ENCODE measurements at places on chromosomes 3 and 15. TPM values are rescaled to one million over a fixed set of nuclear protein-coding genes. Genes with fewer than 3 reads are reported as not detected.

GRCh38 chr3:162385387-162385786 lies 888.8 kb downstream of the OTOL1 start:
- H3K4me1 ChIP-seq: no peaks in the 10 kb centered on the region
- no peak overlapping the region for H3K4me3 ChIP-seq
- DNase-seq: no peak
- no peak overlapping the region for H3K27ac ChIP-seq
- no peaks in the 10 kb centered on the region for H3K36me3 ChIP-seq
- no peaks in the 10 kb centered on the region for H3K27me3 ChIP-seq

- H3K4me3 ChIP-seq: no peak overlapping the region
- no peaks in the 10 kb centered on the region for H3K27me3 ChIP-seq
- H3K27ac ChIP-seq: no peak overlapping the region
- no peaks in the 10 kb centered on the region for H3K4me1 ChIP-seq
- no peaks in the 10 kb centered on the region for H3K36me3 ChIP-seq
Observed at GRCh38 chr15:52872036-52872818, 82.1 kb upstream of the ONECUT1 start.

DNA sequence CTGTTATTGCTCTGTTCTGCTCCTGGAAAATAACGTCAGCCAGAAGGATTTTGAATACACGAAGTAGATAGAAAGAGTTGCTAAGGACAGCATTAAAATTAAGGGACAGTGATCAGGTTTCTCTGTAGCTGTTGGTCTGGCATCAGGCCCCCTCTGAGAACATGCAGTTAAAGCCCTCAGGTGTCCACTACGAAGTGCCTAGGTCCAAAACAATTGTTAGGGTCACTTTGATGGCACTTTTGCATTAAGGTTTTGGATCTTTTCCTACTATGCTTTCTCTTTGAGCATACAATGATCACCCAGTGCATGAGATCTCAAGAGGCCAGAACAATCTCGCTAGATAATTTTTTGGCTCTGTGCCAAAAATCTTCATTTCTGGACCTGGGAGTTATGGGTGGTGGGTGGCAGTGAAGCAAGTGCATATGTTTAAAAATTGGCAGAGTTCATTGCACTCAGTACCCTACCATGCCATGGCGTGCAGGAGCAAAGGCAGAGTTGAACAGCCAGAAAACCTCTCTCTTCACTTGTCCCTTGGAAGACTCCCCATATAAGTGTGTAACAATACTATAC lies 797.6 kb downstream of the ROBO2 start:
- no peaks in the 10 kb centered on the region for H3K36me3 ChIP-seq
- H3K27ac ChIP-seq: no peak overlapping the region
- H3K4me3 ChIP-seq: no peak overlapping the region
- no peaks in the 10 kb centered on the region for H3K4me1 ChIP-seq
- no peaks in the 10 kb centered on the region for H3K27me3 ChIP-seq

Gene DAG1
- total RNA-seq: 82.8 TPM

DNA sequence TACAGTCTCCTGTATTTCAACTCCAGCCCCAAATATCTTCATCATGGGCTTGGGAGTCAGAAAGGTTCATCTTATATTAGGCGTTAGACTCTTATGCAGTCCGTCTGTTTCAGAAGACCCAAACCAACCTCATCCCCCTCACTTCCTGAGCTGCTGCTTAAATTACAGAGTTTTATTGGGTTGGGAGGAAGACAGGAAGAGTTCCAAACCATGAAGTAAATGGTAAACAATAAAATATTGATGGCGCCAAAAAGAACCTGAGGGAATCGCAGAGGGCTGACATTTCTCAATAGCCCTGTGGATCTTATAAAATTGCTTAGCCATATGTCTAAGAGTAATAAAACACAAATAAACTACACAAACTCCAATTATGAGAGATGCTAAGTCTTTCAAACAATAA lies 116.9 kb upstream of the C3orf80 start:
- no peaks in the 10 kb centered on the region for H3K4me1 ChIP-seq
- no peak for DNase-seq
- H3K27me3 ChIP-seq: no peaks in the 10 kb centered on the region
- no peak overlapping the region for H3K4me3 ChIP-seq
- no peak overlapping the region for H3K27ac ChIP-seq

Gene ZDHHC19
- total RNA-seq: not detected

Gene CYP1A2
- not detected for total RNA-seq

Gene LNP1
- total RNA-seq: 10.5 TPM

- H3K4me1 ChIP-seq: no peaks in the 10 kb centered on the region
- H3K4me3 ChIP-seq: no peak overlapping the region
- H3K27me3 ChIP-seq: no peaks in the 10 kb centered on the region
- H3K36me3 ChIP-seq: no peaks in the 10 kb centered on the region
Observed at GRCh38 chr3:187042346-187042745, 97.0 kb downstream of the RPL39L start.

- H3K4me1 ChIP-seq: peaks cover 5% of the 10 kb centered on the region
- H3K4me3 ChIP-seq: no peak overlapping the region
- DNase-seq: no peak
Observed at GRCh38 chr3:126494204-126494969, 18.7 kb upstream of the ZXDC start.

DNA sequence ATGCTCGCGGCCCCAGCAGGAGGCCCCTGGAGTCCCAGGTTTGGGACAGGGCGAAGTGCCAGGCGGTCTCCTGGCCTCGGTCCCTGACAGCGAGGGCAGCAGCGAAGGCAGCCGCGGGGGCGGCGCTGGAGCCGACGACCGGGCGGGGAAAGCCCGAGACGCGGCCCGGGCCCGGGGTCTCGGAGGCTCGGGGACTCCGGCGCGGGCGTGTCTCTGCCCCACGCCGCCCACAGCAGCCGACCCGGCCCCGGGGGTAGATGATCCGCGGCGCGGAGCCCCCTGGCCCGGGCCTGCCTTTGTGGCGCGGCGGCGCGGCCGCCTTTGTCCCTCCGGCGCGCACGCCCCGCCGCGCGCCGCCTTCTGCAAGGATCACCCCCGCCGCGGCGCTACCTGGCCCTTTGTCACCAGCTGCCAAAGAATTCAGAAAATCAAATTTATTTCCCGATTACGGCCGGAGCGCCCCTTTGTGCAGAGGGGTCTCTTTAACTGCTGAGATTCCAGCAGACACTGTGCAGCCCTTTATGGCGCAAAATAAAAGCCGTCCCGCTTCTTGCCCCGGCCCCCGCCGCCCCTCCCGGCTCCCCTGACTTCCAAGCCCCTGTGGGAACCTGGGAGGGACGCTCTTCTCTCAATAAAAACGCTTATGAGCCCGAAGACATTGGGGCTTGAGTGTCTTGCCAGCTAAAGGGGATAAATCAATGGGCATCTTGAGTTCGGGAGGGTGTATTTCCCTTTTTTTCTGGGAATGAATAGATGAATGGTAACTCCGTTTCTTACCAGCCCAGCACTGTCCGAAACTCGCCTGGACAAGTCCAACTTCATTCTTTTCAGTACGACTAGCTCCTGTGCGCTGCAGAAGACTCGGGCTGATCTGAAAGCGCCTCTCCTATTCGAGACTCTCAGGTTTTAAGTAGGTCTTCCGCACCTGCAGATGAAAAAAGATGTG lies 68.4 kb downstream of the HES1 start:
- H3K36me3 ChIP-seq: no peaks in the 10 kb centered on the region
- H3K4me3 ChIP-seq: no peak overlapping the region
- peaks cover 5% of the 10 kb centered on the region for H3K4me1 ChIP-seq
- no peaks in the 10 kb centered on the region for H3K27me3 ChIP-seq
- DNase-seq: no peak

- H3K4me3 ChIP-seq: no peak overlapping the region
- no peaks in the 10 kb centered on the region for H3K27me3 ChIP-seq
- DNase-seq: no peak
- no peaks in the 10 kb centered on the region for H3K4me1 ChIP-seq
Observed at GRCh38 chr15:59154243-59154642, 49.3 kb downstream of the CCNB2 start.

- DNase-seq: no peak
- H3K27ac ChIP-seq: peak overlapping the region; percentile 30
- H3K36me3 ChIP-seq: no peaks in the 10 kb centered on the region
- no peak overlapping the region for H3K4me3 ChIP-seq
Observed at GRCh38 chr15:101148881-101149664, 102.8 kb downstream of the CHSY1 start.

- H3K4me1 ChIP-seq: peaks cover 14% of the 10 kb centered on the region
Observed at GRCh38 chr3:132721479-132722164, 587 bp downstream of the NPHP3 start.

DNA sequence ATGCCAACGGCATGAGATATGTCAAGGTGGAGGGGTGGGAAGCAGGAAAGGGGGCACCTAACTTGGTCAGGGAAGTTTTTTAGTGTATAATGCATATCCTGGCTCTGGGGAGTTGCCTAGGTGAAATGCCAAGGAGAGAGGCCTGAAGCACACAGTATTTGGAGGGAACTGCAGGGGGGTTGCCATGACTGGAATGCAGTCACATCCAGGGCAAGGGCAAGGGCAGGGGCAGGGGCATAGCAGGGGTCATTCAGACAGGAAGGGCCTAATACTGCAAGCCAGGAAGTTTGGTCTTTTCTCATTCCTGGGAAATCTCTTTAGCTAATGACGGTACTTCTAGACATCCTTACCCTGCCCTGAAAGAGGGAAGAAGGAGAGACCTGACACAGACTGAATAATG lies 60.5 kb downstream of the MYRIP start:
- no peaks in the 10 kb centered on the region for H3K27me3 ChIP-seq
- no peak for DNase-seq
- no peak overlapping the region for H3K4me3 ChIP-seq
- no peak overlapping the region for H3K27ac ChIP-seq
- H3K36me3 ChIP-seq: no peaks in the 10 kb centered on the region
- no peaks in the 10 kb centered on the region for H3K4me1 ChIP-seq

- no peak overlapping the region for H3K4me3 ChIP-seq
- no peak overlapping the region for H3K27ac ChIP-seq
- no peaks in the 10 kb centered on the region for H3K36me3 ChIP-seq
- no peak for DNase-seq
- no peaks in the 10 kb centered on the region for H3K27me3 ChIP-seq
Observed at GRCh38 chr3:49702672-49703071, 13.3 kb downstream of the RNF123 start.

GRCh38 chr3:196694941-196695848 lies 16.9 kb downstream of the CEP19 start:
- H3K27me3 ChIP-seq: no peaks in the 10 kb centered on the region
- no peak overlapping the region for H3K27ac ChIP-seq
- H3K4me3 ChIP-seq: no peak overlapping the region
- no peak for DNase-seq

DNA sequence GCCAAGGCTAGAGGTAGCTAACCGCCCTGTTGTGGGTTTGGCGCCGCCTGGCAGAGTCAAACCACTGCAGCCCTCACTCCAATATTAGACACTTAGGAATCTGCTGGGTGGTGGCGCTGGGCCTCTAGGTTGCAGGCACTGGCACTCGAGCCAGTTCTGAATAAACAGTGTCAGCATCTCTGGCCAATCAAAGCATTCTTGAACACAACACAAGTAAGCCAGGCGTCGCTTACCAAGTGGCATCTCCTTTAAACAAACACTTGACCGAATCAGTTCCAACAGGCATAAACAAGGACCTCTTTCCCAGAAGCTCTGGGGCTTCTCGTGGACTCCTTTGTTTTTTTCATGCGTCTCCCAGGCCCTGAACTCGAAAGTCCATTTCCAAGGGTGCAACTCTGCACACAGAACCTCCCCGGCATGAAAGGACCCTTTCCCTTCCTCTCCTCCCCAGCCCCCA lies 82.3 kb downstream of the LRIG1 start:
- no peaks in the 10 kb centered on the region for H3K4me1 ChIP-seq
- DNase-seq: no peak

DNA sequence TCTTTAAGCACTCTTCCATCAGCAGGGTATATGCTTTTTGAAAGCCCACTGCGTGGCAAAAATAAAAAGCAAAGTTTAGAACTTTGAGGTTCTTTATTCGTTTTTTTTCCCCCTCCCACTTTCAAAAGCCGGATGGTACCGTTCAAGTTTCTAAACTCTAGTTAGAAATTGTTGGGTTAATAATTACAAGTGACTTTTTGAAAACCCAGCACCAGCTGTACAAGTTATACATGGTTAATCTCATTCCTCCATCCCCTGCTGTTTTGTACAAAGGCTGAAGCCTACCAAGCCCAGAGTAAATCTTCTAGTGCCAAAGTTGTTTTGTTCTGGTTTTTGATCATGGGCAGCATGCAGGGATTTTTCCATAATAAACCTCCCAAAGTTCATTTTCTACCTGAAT lies 48.6 kb downstream of the WDR72 start:
- no peak overlapping the region for H3K27ac ChIP-seq
- H3K4me3 ChIP-seq: no peak overlapping the region
- H3K27me3 ChIP-seq: no peaks in the 10 kb centered on the region
- H3K4me1 ChIP-seq: no peaks in the 10 kb centered on the region
- H3K36me3 ChIP-seq: no peaks in the 10 kb centered on the region

DNA sequence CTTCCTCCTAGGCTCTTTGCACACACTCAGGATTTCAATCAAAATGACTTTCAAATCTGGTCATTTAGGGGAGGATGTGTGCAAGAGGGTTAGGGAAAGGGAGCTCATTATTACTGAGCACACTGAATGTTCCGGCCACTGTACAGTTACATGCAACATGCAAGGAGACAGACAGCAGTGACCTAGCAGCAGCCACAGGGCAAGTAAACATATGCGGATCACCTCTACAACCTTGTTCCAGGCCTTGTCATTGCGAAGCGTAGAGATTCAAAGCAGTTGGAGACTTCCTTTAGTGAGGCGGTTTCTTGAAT lies 837.6 kb downstream of the AGBL1 start:
- DNase-seq: no peak
- H3K36me3 ChIP-seq: no peaks in the 10 kb centered on the region
- H3K27me3 ChIP-seq: peaks cover 10% of the 10 kb centered on the region
- H3K4me1 ChIP-seq: no peaks in the 10 kb centered on the region

Gene NECTIN3
- 70.8 TPM for total RNA-seq

DNA sequence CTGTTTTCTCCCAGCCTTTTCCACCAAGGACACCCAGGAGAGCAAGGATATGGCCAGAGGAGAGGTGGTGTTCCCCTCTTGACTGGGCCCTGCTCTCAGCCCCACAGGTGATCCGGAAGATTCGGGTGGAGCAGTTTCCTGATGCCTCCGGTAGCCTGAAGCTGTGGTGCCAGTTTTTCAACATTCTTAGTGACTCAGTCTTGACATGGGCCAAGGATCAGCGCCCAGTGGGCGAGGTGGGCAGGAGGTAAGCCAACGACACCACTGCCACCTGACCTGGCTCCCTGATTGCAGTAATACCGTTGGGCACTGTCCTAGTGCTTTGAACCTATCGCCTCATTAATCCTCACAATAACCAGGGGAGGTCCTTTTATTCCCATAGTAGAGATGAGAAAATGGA lies 25.3 kb upstream of the SLC28A1 start:
- no peak overlapping the region for H3K4me3 ChIP-seq
- H3K4me1 ChIP-seq: peaks cover 6% of the 10 kb centered on the region
- peaks cover 28% of the 10 kb centered on the region for H3K36me3 ChIP-seq
- no peaks in the 10 kb centered on the region for H3K27me3 ChIP-seq
- no peak overlapping the region for H3K27ac ChIP-seq

Gene MAP1A
- total RNA-seq: 10.1 TPM

Gene NPAP1
- not detected for total RNA-seq

GRCh38 chr3:172138193-172138537 lies 98.8 kb downstream of the FNDC3B start:
- H3K27ac ChIP-seq: no peak overlapping the region
- no peaks in the 10 kb centered on the region for H3K27me3 ChIP-seq
- peaks cover 22% of the 10 kb centered on the region for H3K36me3 ChIP-seq
- H3K4me1 ChIP-seq: peaks cover 36% of the 10 kb centered on the region
- DNase-seq: no peak
- H3K4me3 ChIP-seq: no peak overlapping the region

- H3K36me3 ChIP-seq: peaks cover 4% of the 10 kb centered on the region
- no peaks in the 10 kb centered on the region for H3K27me3 ChIP-seq
- H3K27ac ChIP-seq: no peak overlapping the region
Observed at GRCh38 chr15:59632714-59633113, 21.1 kb downstream of the GCNT3 start.

GRCh38 chr15:78004919-78005634 lies 72.4 kb downstream of the TBC1D2B start:
- peaks cover 56% of the 10 kb centered on the region for H3K4me1 ChIP-seq
- H3K27ac ChIP-seq: no peak overlapping the region
- DNase-seq: peak; percentile 63
- no peaks in the 10 kb centered on the region for H3K27me3 ChIP-seq
- H3K36me3 ChIP-seq: peaks cover 49% of the 10 kb centered on the region
